D721Med (cell line): ENCODE measurements at places on chromosomes 7 and 10.

- DNase-seq = peak; percentile 73
These were observed 83.8 kb downstream of the BMS1 start for GRCh38 chr10:42866115-42866995.

- DNase-seq = no peak
These were observed 126.3 kb upstream of the TCERG1L start for GRCh38 chr10:131437556-131438475.

GRCh38 chr10:12606461-12606860 lies 257.1 kb downstream of the CAMK1D start:
- no peak for DNase-seq

GRCh38 chr10:125554753-125555152 lies 128.2 kb downstream of the TEX36 start:
- no peak for DNase-seq

- DNase-seq = no peak
These were observed 236.0 kb downstream of the WDR11 start for GRCh38 chr10:121087129-121087528.

- no peak for DNase-seq
These were observed 118.8 kb downstream of the ZNF467 start for GRCh38 chr7:149654588-149654987.

DNA sequence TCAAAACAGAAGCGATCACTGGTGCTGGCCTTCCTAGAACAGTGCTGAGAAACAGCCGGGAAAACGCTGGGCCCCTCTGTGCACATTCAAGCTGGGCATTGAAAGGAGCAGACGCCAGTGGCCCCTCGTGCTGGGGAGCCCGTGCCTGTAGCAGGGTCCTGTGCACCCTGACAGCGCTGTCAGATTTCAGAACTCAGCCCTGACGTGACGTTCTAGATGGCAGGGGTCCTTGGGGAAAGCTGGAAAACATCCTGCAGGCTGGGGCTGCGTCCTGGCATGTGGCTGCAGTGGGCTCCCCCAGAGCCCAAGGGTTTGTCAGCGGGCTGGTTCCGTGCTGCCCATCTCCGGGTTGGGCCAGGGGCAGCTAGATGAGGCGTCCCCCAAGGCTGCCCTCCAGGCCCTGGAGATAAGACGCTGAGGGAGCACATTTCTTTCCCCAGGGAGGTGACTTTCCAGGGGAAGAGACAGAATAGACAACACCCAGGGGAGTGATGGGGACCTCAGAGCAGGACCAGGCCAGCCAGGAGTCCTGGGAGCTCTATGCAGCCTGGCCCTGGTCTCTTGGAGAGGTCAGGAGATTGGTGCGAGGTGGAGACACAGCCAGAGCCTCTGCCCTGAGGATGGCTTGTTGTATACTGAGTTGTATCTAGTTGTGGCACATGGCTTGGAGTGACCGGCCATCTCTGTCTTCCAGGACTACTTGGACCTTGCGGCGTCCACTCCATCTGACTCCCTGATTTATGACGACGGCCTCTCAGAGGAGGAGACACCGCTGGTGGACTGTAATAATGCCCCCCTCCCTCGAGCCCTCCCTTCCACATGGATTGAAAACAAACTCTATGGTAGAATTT lies 12.1 kb upstream of the CSGALNACT2 start:
- DNase-seq = no peak

DNA sequence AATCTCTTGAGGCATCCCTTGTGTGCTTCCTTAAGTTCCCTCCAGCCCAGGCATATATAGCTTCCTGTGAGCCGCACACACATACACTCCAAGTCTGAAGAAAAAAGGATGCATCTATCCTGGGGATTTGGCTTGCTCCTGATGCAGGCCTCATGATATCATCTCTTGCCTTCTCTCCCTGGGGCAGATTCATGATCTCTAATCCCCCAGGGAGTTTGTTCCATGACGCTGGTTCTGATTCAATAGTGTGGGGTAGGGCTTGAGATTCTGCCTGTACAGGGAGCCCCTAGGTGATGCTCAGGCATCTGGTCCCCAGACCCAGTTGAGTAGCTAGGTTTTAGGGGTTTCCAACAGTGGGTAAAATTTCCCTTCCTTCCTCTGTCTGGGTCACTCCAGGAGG lies 1.5 kb downstream of the PON1 start:
- DNase-seq = no peak
